ENCODE measurements at places on chromosomes 1 and 21. TPM values are rescaled to one million over a fixed set of nuclear protein-coding genes. Genes with fewer than 3 reads are reported as not detected.

- no peaks in the 10 kb centered on the region for H3K27me3 ChIP-seq
- no peaks in the 10 kb centered on the region for H3K4me1 ChIP-seq
- H3K36me3 ChIP-seq, result peaks cover 5% of the 10 kb centered on the region
- DNase-seq, result no peak
Observed at GRCh38 chr1:100494393-100495084, 43.4 kb upstream of the GPR88 start.

- H3K27me3 ChIP-seq, result no peaks in the 10 kb centered on the region
- H3K27ac ChIP-seq, result no peak overlapping the region
- H3K4me1 ChIP-seq, result no peaks in the 10 kb centered on the region
- H3K4me3 ChIP-seq, result no peak overlapping the region
- no peaks in the 10 kb centered on the region for H3K36me3 ChIP-seq
Observed at GRCh38 chr21:27671207-27671606, 704.3 kb upstream of the ADAMTS5 start.

DNA sequence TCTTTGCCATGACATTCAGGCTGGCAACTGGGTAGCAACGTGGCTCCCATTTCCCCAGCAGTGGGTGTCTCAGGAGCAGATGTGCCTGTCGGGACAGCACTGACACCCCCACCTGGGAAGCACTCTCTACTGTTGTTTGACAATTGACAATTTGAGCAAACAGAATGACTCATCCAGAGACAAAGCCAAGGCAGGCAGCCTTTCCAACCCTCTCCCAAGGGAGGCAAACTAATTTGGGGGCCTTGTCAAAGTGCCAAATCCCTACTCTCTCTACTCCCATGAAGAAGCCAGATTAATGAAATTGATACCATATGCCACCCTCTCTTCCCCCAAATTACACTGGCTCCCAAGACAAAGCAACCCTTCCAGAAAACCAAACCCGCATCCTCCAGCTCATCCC, 65.6 kb downstream of the GRIK3 start:
- H3K4me3 ChIP-seq, result no peak overlapping the region
- no peak for DNase-seq
- H3K4me1 ChIP-seq, result no peaks in the 10 kb centered on the region
- H3K36me3 ChIP-seq, result no peaks in the 10 kb centered on the region

- peaks cover 4% of the 10 kb centered on the region for H3K4me1 ChIP-seq
- no peaks in the 10 kb centered on the region for H3K27me3 ChIP-seq
- no peak overlapping the region for H3K4me3 ChIP-seq
- H3K36me3 ChIP-seq, result no peaks in the 10 kb centered on the region
Observed at GRCh38 chr1:40798366-40799281, 15.0 kb downstream of the KCNQ4 start.

DNA sequence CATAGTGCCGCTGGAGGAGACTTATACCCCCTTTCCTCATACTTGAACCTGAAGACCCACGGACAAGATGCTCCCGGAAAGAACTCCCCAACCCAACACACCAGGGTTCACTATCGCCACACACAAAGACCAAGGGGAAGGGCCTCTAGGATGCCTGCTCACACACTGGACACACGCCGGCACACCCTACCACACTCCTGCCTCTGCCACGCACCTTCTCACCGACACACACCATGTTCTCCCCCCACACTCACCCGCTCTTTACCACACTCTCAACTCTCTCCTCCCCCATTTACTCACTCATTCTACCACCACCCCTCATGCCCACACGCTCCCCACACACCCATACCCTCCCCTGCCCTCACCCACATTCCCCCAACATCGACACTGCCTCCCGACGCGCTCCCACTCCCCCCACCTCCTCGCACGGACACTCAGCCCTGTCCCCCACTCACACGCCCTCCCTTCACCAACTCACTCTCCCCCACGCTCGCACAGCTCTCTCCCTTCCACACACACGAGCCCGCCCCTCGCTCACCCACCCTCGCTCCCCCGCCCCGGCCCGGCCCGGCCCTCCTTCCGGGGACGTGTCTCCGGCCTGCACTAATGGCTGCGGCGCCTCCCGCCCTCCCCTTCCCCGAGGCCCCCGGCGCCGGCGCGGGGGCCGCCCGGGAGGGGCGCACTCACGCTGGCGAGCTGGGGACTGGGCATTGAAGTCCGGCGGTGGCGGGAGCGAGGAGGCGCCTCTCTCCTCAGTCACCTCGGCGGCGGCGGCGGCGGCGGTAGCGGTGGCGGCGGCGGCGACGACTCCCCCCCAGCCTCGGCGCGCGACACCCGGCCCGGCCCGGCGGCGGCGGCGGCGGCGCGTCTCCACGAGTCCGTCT, 626 bp downstream of the PTP4A2 start:
- peak overlapping the region; percentile 79 for H3K4me3 ChIP-seq
- no peaks in the 10 kb centered on the region for H3K36me3 ChIP-seq
- no peaks in the 10 kb centered on the region for H3K27me3 ChIP-seq
- peak overlapping the region; percentile 89 for H3K27ac ChIP-seq
- peak; percentile 90 for DNase-seq
- H3K4me1 ChIP-seq, result no peaks in the 10 kb centered on the region

DNA sequence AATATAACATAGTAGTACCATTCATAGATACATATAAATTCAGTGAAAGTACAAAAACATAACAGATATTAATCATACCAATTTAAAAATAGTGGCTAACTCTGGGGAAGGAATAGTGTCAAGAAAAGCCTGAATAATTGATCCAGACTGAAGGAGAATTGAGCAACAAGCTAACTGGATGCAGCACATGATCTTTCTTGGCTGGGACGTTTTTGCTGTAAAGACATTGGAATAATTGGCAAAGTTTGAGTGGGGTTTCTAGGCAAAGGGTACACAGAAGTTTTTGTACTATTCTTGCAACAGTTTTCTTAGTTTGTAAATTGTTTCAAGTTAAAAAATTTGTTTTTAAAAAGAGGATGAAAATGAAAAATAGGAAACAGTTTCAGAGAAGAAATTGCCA, 2.6 kb upstream of the SH3GLB1 start:
- no peaks in the 10 kb centered on the region for H3K36me3 ChIP-seq
- DNase-seq, result no peak
- no peak overlapping the region for H3K4me3 ChIP-seq
- no peaks in the 10 kb centered on the region for H3K4me1 ChIP-seq

GRCh38 chr1:1599935-1600860, at the start of gene FNDC10:
Gene FNDC10, minus strand, starts transcription at chr1:1600135. Its CDS starts 120 bp downstream, at chr1:1600015.
- no peak within 1 kb of the TSS for H3K27ac ChIP-seq
- H3K36me3 ChIP-seq, result no peaks in the 10 kb centered on the region
- H3K4me1 ChIP-seq, result no peaks in the 10 kb centered on the region
- H3K27me3 ChIP-seq, result no peaks in the 10 kb centered on the region
- no peak for DNase-seq

GRCh38 chr21:34202553-34203372, 129.4 kb downstream of the MRPS6 start:
- no peak overlapping the region for H3K4me3 ChIP-seq
- peak overlapping the region; percentile 77 for H3K27ac ChIP-seq
- H3K4me1 ChIP-seq, result no peaks in the 10 kb centered on the region

DNA sequence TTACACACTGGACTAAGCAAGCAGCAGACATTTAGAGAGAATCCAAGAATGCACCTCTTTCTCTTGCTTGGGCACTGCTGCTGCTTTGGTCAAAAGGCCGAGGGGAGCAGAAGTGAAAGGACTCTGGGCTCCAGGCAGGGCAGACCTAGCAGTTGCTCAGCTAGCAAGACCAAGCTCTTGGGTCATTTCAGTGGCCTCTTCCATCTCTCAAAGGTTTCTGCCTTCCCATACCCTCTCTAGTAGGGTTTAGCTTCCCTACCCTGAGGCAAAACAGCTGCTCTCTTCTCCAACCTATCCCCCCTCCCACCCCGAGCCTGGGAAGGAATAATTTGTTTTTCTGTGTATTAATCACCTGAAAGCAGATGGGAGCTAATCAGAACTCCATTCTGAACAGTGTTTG, 25.8 kb downstream of the TFAP2E start:
- H3K27ac ChIP-seq, result no peak overlapping the region
- H3K27me3 ChIP-seq, result no peaks in the 10 kb centered on the region
- H3K36me3 ChIP-seq, result peaks cover 2% of the 10 kb centered on the region
- DNase-seq, result no peak
- no peaks in the 10 kb centered on the region for H3K4me1 ChIP-seq
- no peak overlapping the region for H3K4me3 ChIP-seq

- H3K4me3 ChIP-seq, result peak overlapping the region; percentile 6
- no peaks in the 10 kb centered on the region for H3K27me3 ChIP-seq
- no peak for DNase-seq
- no peaks in the 10 kb centered on the region for H3K4me1 ChIP-seq
- H3K36me3 ChIP-seq, result no peaks in the 10 kb centered on the region
Observed at GRCh38 chr1:160117709-160118183, 2.2 kb downstream of the ATP1A2 start.

DNA sequence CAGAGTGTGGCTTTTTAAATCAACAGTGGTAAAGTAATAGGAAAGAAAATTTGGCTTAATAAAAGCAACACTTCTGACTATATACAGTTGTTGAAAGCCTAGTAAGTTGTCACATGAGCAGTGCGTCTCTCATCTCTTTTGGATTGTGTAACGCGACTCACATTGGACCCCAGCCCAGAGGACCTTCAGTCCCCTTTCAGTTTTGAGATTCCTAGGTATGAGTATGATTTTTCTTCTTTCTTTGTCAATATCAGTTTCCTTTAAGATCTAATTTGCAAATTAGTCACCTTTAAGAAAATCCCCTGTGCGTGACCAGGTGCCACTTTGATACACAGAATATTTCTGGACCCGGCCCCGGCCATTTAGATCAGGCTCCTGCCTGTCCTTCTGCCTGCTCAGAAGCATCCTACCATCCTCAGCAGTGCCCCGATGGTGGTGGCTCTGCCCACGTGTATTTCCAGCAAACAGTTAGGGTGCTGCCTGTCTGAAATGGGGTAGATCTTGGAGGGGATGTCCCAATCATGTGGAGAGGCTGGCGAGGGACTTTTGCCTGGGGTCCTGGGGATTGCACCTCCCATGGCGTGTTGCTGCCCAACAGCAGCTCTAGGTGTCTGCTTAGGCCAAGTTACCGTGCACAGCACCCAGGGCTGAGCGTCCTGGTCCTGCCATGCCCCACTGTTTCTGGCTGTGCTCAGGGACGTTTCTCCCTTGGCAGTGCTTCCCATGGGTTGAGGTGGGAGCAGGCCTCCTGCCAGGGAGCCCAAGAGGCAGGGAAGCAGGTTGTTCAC, 21.1 kb downstream of the SNAP47 start:
- no peak for DNase-seq
- H3K4me1 ChIP-seq, result no peaks in the 10 kb centered on the region
- no peak overlapping the region for H3K4me3 ChIP-seq
- H3K27me3 ChIP-seq, result no peaks in the 10 kb centered on the region
- no peak overlapping the region for H3K27ac ChIP-seq

- no peaks in the 10 kb centered on the region for H3K36me3 ChIP-seq
- H3K27me3 ChIP-seq, result no peaks in the 10 kb centered on the region
- no peak overlapping the region for H3K4me3 ChIP-seq
- peaks cover 14% of the 10 kb centered on the region for H3K4me1 ChIP-seq
Observed at GRCh38 chr1:3136532-3136931, 67.5 kb downstream of the PRDM16 start.

Gene PTAFR
- 3.5 TPM for polyA plus RNA-seq

Gene HES3
- not detected for polyA plus RNA-seq

Gene STRIP1
- 26.0 TPM for polyA plus RNA-seq

Gene PLA2G2A
- polyA plus RNA-seq, result 26.9 TPM

Gene PLPPR4
- polyA plus RNA-seq, result not detected

Gene USF1
- 33.8 TPM for polyA plus RNA-seq

Gene SPRR1B
- 0.74 TPM for polyA plus RNA-seq

Gene GSTM3
- 75.7 TPM for polyA plus RNA-seq

Gene NUCKS1
- polyA plus RNA-seq, result 47.1 TPM

Measured in aorta (tissue), 5 donors.